ENCODE measurements at places on chromosomes 2 and 18.

GRCh38 chr2:238290715-238291549 is 2.5 kb upstream of the PER2 start:
- DNase-seq, result no peak

GRCh38 chr2:61471905-61472805 is 1.3 kb upstream of the USP34 start:
- peak; percentile 8 for DNase-seq

DNA sequence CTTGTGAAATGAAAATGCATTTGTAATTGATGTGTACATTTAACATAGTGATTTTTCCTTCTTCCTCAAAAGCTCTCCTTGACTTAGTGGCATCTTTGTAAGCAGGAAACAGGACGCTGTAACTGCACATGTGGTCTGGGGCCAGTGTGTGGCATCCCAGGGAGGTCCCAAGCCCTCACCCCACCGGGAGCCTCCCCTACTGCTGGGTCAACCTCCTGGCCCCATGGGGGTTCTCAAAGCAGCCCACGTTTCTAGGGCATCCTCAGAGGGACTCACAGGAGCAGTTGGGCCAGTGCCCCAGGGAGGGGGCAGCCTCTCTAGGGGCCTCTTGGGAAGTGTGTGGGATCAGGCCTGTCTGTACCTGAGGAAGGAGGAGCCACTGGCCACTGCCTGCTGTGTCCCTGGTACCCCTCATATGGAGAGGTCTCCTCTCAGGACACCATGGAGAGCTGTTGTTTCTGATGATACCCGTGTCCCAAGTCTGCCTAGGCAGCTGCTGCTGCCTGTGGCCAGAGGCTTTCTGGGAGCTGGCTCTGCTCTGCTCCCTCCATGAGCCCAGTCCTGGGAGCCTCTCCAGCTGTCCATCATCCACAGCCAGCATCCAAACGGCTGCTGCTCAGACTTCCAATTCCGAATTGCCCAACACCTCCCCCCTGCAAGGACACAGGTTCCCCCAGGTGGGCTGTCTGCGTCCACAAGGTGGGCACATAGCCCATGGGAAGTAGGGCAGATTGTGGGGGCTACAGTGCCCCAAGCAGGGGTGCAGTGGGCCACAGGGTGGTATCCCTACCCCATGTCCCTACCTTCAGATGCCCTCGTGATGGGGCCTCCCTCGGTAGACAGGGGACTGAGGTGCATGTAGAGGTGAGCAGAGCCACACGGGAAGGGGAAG is 13.4 kb downstream of the ARHGEF4 start:
- DNase-seq, result no peak

- no peak for DNase-seq
Observed at GRCh38 chr2:168568476-168569267, 112.6 kb downstream of the CERS6 start.

GRCh38 chr2:26904839-26905238 is 56.9 kb downstream of the DPYSL5 start:
- no peak for DNase-seq

DNA sequence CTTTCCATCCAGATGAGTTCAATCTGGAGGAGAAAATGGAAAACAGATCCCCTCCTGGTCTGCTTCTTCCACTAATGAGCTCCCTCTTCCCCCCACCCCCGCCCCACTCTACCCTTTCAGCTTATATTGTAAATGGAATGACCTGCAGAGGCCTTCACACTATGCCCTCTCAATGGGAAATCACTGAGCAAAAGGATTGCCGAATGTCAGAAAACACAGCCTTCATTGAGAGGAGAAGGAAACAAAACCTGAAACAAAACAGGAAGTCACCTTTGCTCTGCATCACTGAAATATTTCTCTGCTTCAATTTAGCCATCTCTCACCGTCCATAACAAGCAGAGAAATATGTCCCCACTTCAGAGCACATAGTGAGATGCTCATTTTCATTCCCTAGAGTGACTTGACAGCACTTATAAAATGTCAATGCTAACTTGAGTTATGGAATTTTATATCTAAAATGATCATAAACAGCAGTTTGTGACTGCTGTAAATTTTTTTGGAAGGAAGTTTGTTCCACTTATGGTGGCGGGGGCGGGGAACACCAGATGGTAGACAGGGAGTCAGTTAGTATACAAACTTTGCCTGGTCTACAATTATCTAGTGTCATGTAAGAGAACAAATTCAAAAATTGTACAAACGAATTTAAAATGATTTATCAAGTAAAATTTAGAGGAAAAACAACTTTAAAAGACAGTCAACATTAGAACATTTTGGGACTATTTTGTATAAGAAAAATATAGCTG is 1.8 kb upstream of the FRZB start:
- no peak for DNase-seq

GRCh38 chr2:102442967-102443828 is 20.2 kb downstream of the IL18RAP start:
- peak; percentile 38 for DNase-seq

Measured in activated T-helper 1 cell treated with anti-CD3 and anti-CD28 coated beads, Interleukin-12 subunit alpha, Interleukin-12 subunit beta, Interleukin-2, Interleukin-4 antibody, amounts not matched to agents 30 ng/mL and 10 ng/mL and 1 ng/mL, durations not matched to agents 14 hours and 24 hours and 36 hours (primary cell).